Endothelial cell (in vitro differentiated cells): ENCODE measurements at places on chromosomes 1 and 21. TPM values are rescaled to one million over a fixed set of nuclear protein-coding genes. Genes with fewer than 3 reads are reported as not detected.

CHD5 gene
- total RNA-seq: 0.15 TPM

NTMT2 gene
- not detected for total RNA-seq

DNA sequence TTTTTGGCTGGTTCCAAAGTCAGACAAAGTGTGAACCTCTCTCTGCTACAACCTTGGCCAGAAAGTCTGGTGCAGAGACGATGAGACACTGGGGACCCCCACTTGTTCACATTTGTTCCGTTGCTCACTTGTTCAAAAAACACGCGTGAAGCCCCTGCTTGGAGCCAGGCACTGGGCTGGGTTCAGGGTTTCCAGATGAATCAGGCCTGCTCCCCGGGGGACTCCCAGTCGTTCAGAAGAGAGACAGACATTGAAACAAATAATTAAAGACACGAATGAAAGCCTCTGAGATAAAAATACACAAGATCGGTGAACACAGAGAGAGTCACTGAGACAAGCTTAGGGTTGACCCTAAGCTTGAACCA is 101.5 kb upstream of the RUNX3 start:
- H3K4me1 ChIP-seq: peaks cover 5% of the 10 kb centered on the region
- no peaks in the 10 kb centered on the region for H3K36me3 ChIP-seq
- peaks cover 3% of the 10 kb centered on the region for H3K27me3 ChIP-seq
- no peak overlapping the region for H3K27ac ChIP-seq
- no peak for DNase-seq

OLIG2 gene
- total RNA-seq: 0.33 TPM

C1orf122 gene
- 29.4 TPM for total RNA-seq

DNA sequence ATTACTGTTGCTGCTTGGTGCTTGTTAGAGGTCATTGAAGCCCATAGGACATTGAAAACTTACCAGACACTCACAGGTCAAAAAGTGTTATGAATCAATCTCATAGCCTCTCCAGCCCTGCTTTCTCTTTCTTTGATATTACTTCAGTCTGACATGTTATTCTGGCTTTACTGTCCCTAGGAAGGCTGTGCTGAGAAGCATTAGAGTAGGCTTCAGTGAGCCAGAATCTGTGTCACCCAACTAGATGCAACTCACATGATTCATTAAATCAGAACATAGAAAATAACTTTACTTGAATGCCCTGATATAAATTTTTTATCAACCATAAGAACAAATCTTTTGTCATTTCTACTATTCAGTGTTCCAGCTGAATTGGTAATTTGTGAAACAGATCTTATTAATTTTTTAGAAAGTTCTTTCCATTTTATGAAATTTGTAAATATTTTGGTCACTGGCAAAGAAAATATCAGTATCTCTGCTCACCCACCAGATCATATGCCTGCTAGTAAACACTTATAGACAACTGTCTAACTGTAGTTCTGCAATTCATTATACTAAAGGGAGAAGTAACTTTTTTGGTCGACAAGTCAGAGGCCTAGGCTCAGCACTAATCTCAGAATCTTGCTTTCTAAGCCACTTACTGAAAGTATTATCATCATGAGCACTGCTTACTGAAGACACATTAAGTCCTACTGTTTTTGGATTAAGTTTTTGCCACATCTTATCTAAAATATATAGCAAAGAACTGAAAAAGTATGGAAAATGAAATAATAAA is 48.2 kb downstream of the RPAP2 start:
- no peak overlapping the region for H3K4me3 ChIP-seq
- peak overlapping the region; percentile 7 for H3K27ac ChIP-seq
- peaks cover 4% of the 10 kb centered on the region for H3K27me3 ChIP-seq
- no peaks in the 10 kb centered on the region for H3K4me1 ChIP-seq
- DNase-seq: no peak
- peaks cover 30% of the 10 kb centered on the region for H3K36me3 ChIP-seq

- H3K36me3 ChIP-seq: no peaks in the 10 kb centered on the region
- H3K27ac ChIP-seq: no peak overlapping the region
- peaks cover 9% of the 10 kb centered on the region for H3K4me1 ChIP-seq
- DNase-seq: no peak
- peaks cover 2% of the 10 kb centered on the region for H3K27me3 ChIP-seq
- H3K4me3 ChIP-seq: no peak overlapping the region
These were observed 40.0 kb downstream of the GADD45A start for GRCh38 chr1:67724928-67725560.
